Inflammatory macrophage treated with lipopolysaccharide for 1 hour (primary cell): ENCODE measurements at places on chromosomes 4 and X.
A peak's percentile ranks its signal among the peaks of the same experiment; 100 is the strongest.

GRCh38 chr4:825971-826330, at the start of gene CPLX1:
TSS of gene CPLX1 (minus strand) at chr4:826129. CDS start at chr4:824522, 1,607 bp downstream.
- DNase-seq = no peak

- DNase-seq = no peak
Observed at GRCh38 chr4:57445686-57446085, 335.5 kb upstream of the IGFBP7 start.

GRCh38 chr4:13907255-13907751, 279.8 kb upstream of the BOD1L1 start:
- peak; percentile 2 for DNase-seq

- no peak for DNase-seq
Observed at GRCh38 chr4:21991050-21991449, 42.5 kb upstream of the KCNIP4 start.

DNA sequence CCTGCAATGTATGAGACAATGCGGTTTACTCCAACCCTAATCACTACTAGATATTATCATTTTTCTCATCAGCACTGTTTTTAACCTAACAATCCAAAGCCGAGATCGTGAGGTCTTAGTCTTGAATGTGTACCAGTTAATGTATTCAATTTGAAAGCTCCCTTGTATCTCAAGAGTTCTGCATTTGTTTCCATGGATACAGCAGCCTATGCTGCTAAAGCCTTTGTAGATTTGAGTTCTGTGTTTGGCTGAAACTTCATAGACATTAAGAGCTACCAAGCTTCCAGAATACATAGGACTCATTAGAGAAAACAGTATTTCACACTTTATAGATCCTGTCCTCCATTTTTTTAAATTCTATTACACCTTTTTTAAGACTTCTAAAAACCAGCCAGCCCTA, 39.9 kb downstream of the SLC9A6 start:
- DNase-seq = no peak

GRCh38 chrX:5388087-5388486, 840.6 kb downstream of the NLGN4X start:
- DNase-seq = no peak

GRCh38 chr4:153489856-153490558, 23.8 kb downstream of the TMEM131L start:
- DNase-seq = no peak

- no peak for DNase-seq
Observed at GRCh38 chrX:110322603-110323002, 4.7 kb upstream of the AMMECR1 start.

DNA sequence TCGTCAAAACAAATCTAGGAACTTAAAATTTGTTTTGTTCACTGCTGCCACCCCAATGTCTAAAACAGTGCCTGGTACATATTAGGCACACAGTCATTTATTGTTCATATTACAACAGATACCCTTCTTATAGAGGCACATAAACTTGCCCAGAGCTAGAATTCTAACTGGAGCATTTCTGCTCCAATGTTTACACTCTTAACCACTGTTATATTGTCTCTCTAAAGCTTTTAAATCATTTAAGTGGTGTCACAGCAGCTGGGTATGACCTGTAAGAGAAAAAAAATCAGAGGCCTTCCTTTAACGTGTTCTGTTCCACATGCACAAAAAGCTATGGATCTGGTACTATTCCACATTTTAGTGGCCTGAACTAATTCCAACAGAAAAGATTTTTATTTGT, 3.0 kb downstream of the UBE2D3 start:
- DNase-seq = no peak

DNA sequence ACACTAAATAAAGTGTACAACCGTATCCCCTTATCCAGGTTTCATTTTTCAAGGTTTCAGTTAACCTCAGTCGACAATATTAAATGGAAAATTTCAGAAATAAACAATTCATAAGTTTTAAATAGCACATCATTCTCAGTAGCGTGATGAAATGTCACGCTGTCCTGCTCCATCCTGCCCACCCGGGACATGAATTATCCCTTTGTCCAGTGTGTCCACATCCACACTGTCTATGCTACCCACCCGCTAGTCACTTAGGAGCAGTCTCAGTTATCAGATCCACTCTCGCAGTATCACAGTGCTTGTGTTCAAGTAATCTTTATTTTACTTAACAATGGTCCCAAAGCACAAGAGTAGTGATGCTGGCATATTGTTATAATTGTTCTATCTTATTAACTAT, 54.7 kb downstream of the FRYL start:
- DNase-seq = no peak

DNA sequence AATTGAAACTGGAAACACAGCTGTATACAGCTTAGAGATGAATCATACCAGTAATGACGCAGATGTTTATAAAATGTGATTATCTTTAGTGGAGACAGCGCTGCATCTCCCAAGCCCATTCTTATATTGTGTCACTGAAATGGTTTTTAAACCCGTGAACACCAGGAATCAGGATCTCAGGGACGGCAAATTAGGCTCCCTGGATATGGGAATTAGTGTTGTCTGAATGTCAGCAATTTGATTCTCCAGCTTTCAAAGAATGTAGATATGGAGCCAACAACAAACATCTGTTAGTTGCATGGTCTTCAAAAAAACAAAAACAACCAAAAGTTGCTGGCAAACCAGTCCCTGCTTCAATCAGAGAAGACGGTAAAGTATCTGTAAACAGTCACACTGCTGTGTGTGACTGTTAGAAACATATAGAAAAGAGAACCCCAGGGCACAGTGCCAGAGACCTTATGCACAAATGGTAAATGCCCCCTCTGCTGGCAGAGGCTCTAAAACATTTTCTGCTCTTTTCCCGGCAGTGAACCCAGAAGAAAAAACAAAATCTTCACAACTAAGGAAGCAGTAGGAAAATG, 351.9 kb upstream of the FTHL17 start:
- DNase-seq = no peak

DNA sequence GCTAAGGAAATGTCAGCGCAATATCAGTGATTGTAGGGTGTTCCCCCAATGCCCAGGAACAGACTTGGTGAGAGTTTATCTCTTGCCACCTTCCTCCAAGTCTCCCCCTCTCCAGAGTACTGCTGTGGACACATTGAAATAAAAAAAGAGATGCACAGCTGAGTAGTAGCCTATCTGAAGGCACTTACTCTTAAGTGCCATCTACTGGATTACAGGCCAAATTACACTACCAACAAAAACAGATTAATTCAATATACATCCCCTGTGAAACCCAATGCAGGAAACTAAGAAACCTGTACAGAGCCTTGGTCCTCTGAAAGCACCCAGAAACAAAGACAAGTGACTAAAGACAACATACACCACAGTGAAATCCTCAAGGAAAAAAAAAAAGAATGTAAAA, 460.3 kb downstream of the ZIC3 start:
- no peak for DNase-seq

GRCh38 chrX:78237127-78237526, 90.3 kb downstream of the CYSLTR1 start:
- DNase-seq = no peak

- DNase-seq = no peak
Observed at GRCh38 chr4:180152831-180153230, 2090.4 kb upstream of the TENM3 start.

DNA sequence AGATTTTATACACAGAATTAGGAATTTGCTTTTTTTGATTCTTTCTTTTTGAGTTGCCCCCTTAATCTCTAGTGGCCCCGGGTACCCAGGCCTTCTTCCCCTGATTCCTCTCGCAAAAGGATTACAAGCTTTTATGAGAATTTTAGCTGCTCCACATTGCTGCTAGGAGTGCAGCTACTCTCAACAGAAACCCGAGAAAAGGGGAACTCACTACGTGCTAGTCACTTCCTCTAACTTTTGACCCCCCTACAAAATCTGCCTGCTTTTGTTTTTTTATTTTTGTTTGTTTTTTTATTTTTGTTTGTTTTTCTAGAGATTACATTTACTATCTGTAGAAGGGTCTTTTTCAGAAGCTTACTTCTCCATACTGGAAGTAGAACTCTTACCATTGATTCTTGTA, 64.1 kb downstream of the ZNF81 start:
- peak; percentile 11 for DNase-seq

DNA sequence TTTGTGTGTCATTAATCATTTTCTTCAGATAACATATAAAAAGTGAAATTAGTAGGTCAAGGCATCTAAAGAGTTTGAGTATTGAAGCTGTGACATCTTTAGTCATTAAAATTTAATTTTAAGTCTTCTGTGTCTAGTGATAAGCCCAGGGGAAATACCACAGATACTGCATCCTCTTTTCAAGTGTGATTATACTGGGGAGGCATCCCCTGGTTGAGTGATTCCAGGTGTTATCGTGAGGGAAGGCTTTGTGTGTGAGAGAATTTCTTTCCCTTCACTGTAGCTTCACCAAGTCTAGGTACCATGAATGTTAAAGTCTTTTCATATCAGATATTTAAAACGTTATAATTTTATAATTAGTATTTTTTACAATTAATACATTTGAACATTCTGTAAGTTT, 193.4 kb downstream of the FRAS1 start:
- DNase-seq = no peak

- no peak for DNase-seq
Observed at GRCh38 chrX:110684653-110685052, 111.0 kb downstream of the CHRDL1 start.

- DNase-seq = no peak
Observed at GRCh38 chr4:47475411-47475810, 9.7 kb upstream of the ATP10D start.

DNA sequence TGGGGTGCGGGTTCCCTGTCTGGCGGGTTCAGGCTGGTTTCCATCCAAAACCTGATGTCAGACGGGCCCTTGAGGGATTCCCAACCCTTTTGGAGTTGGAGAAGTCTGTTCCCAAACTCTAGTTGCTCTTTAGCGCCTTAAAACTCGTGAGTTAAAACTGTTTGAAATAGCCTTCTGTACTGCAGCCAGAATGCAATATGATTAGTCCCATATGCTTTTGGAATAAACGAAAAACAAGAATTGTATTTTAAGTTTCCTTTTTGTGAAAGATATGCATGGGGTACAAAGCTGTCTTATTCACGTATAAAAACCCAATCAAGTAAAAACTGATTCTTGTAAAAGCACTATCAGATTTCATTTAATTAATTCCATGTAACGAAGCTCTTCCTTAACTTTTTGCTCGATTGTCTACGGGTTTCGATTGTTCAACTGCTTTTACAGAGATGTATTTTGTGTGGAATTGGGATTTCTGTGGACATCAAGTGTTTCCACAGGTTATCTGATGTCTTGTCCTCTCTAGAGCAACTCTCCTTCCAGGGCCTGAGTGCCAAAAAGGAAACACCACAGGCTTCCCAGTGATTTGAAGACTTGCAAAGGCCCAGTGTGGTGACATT, 49.5 kb downstream of the CLDN34 start:
- DNase-seq = no peak

DNA sequence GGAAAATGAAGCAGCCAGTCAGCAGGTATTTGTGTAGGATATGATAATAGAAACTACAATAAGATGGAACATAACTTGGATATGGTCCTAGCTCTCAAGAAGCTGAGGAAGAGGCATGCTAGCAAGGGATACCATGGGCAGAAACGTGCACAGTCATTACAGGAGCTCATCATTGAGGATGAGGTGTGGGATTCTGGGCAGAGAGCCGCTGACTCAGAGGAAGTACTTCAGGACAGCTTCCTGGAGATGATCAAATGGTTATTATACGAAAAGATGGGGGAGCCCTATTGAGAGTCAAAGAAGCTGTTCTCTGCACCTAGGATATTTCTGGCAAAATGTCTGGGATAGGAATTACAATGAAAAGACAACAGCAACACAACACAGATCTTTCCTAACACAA, 116.0 kb upstream of the PDE5A start:
- DNase-seq = no peak

GRCh38 chrX:22934640-22935039, 65.1 kb upstream of the DDX53 start:
- no peak for DNase-seq

- no peak for DNase-seq
Observed at GRCh38 chrX:74178536-74178935, 125.4 kb upstream of the ZCCHC13 start.

GRCh38 chrX:48956728-48957414, 536 bp downstream of the OTUD5 start:
- DNase-seq = no peak

GRCh38 chr4:159051245-159052071, 51.4 kb upstream of the RAPGEF2 start:
- no peak for DNase-seq

GRCh38 chr4:122170775-122171174, 18.6 kb downstream of the BLTP1 start:
- DNase-seq = no peak
